Stimulated activated CD4-positive, alpha-beta T cell treated with anti-CD3 and anti-CD28 coated beads, Interleukin-2, amount 100 ng/mL, for 4 hours (primary cell): ENCODE measurements at places on chromosomes 3 and 15.

GRCh38 chr3:13349823-13350222 lies 70.3 kb downstream of the NUP210 start:
- no peak for DNase-seq

DNA sequence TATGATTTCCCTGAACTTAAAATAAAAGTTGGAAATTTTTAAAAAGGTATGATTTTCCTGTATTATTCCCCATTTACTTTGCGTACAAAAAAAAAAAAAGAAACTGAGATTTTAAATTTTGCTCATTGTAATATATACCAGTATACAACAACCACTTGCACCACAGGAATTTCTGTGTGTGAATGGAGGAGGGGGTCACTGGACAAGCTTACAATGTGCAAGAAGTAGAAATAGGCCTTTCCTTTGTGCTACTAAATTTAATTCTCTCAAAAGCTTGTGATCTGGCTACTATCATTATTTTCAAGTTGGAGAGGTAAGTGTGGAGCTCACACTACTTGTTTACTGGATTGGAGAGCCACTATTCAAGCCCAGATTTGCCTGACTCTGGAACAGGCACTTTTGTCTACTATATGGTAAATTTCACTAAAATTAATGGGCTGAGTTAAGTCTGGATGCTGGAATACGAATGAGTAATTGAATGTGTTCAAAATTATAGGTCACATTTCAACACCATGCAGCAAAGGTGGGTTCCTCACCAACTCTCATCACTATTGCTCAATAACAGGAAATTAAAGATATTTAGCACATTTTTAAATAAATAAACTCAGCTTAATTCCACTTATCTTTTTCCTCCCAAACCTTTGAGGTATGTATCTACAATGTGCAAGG lies 148.0 kb upstream of the MBNL1 start:
- no peak for DNase-seq

- no peak for DNase-seq
Observed at GRCh38 chr15:66777054-66777453, 75.0 kb downstream of the SMAD6 start.

GRCh38 chr15:69852482-69852881 lies 245.2 kb downstream of the TLE3 start:
- no peak for DNase-seq

- no peak for DNase-seq
Observed at GRCh38 chr15:99123713-99124451, 19.0 kb downstream of the SYNM start.

DNA sequence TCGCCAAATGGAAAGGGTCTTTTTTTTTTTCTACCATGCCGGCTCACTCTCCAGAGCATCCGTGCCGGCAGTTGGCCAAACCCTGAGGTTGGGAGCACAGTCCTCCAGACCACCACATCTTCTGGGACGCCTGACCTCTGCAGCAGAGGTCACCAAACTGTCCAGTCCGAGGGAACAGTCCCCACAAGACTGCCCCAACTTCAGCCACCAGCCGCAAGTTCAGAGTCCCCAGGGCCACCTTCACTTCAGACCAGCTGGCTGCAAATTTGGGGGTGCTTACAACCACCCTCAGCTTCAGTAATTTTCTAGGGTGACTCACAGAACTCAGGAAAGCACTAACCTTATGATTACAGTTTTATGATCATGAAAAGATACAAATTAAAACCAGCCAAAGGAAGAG lies 28.9 kb downstream of the PLA2G4D start:
- no peak for DNase-seq

DNA sequence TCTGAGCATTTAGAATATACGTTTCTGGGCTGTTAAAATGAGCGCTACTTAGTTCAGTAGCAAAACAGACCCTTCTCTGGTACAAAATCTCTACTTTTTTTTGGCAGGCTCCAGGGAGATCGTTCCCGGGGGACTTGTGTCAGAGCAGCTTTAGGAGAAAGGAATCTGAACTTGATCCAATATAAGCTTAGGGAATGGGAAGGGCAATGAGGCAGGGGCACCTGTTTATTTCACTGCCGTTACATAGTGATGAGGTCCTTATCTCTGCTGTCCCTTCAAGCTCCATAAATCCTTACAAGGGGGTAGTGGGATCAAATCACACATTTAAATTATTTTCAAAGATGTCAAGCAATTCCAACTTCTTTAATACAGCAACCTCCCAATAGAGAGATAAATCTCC lies 128.7 kb upstream of the BNIP2 start:
- DNase-seq, result no peak

DNA sequence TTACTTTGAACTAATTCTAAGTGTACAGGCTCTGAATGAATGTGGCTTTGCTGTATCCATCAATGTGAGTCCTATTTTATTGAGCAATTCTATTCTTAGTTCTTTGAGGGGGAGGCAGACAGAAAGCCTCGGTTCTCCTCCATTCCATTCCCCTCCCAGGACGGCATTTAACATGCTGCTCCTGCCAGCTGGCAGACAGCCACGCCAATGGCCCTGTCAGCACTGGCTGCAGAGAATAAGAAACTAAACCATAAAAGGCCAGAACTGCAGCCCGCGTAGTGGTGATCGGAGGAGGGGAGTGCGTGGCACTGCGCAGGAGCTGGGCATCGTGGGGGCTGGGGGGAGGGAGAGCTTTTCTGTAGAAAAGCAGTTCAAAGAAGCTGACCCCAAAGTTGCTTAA lies 76.0 kb upstream of the HACD2 start:
- no peak for DNase-seq

DNA sequence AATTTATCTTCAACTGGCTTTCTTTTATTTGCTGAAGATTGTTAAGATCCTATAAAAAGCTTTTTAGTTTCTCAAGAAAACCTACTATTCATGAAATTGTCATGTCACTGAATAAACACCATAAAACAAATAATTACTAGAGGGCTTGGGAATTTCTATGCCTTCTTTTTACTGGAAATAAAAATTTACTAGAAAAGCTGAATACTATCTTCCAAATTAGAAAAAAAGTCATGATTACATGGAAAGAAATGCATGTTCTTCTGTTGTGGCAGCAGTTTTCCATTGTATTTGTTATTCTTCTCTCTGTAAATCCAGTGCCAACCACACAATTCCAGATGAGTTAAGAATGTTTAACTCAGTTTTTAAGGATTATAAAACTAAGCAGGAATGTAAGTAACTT lies 153.8 kb downstream of the RAP2B start:
- DNase-seq, result no peak

- DNase-seq, result no peak
Observed at GRCh38 chr3:113216393-113216792, 5.0 kb downstream of the BOC start.

GRCh38 chr3:127628788-127629466 lies at the start of gene PODXL2:
Gene PODXL2 (plus strand): TSS chr3:127629185. CDS start chr3:127629220, 35 bp downstream.
- DNase-seq, result peak; percentile 32

GRCh38 chr3:133532951-133533350 lies 40.5 kb upstream of the CDV3 start:
- DNase-seq, result no peak

- DNase-seq, result no peak
Observed at GRCh38 chr3:152211655-152212054, 57.1 kb upstream of the MBNL1 start.

DNA sequence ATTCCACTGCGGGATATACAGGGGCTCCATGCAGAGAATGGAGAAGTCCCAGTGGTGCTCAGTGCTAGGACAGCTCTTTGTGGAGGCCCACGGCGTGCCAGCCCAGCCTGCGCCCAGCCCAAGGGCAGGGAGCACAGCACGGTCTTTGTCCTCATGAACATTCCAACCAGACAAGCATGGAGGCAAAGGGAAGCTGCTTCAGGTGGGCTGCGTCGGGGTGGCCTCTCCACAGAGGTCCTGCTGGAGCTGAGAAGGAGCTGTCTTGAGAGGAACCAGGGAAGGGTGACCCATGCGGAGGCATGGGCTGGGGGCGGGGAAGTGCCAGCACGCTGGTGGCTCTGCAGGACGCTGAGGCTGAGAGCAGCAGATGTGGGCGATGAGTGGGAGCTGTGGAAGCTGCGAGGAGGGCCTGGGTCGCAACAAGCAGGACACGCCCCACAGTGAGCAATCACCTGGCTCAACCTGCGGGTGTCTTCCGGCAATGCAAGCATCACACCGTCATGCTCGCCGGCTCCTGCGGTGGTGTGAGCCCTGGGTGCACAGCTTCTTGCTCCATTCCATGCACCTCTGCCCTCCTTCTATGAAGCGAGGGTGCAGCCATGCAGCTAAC lies 14.0 kb upstream of the KLF15 start:
- no peak for DNase-seq

DNA sequence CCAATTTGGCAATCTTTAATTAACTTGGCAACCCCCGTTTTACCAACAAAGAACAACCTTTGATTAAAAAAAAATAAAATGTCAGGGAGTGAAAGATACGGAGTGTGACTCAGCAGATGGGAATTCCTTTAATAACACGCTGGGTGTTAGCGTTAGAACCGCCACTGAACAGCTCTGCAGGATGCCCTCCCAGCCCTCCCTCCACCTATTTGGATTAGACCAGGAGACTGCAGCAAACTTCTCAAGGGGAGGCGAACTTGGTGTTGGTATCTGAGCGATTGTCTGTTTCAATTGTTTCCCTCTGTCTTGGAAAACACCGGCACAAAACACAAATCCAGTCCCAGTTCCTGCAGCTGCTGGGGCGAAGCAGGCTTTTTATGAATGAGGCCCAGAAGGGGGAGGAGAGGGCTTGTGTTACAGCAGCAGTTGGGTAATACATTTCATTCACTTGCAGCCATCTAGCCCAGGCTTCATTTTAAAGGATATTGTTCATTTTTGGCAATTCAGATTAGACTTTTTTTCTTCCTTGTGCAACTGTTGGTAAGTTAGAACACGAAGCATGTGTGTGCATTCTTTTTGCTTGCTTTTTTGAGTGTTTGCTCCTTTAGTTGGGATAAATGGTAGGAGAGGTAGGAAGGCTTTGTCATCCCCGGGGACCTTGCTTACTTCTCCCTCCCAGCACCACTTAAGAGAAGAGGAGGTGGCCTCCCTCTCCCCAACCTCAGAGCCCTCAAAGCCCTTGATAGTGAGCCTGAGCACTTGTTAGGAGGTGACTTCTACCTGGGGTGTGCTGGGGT lies 152.3 kb downstream of the IGF1R start:
- DNase-seq, result no peak

DNA sequence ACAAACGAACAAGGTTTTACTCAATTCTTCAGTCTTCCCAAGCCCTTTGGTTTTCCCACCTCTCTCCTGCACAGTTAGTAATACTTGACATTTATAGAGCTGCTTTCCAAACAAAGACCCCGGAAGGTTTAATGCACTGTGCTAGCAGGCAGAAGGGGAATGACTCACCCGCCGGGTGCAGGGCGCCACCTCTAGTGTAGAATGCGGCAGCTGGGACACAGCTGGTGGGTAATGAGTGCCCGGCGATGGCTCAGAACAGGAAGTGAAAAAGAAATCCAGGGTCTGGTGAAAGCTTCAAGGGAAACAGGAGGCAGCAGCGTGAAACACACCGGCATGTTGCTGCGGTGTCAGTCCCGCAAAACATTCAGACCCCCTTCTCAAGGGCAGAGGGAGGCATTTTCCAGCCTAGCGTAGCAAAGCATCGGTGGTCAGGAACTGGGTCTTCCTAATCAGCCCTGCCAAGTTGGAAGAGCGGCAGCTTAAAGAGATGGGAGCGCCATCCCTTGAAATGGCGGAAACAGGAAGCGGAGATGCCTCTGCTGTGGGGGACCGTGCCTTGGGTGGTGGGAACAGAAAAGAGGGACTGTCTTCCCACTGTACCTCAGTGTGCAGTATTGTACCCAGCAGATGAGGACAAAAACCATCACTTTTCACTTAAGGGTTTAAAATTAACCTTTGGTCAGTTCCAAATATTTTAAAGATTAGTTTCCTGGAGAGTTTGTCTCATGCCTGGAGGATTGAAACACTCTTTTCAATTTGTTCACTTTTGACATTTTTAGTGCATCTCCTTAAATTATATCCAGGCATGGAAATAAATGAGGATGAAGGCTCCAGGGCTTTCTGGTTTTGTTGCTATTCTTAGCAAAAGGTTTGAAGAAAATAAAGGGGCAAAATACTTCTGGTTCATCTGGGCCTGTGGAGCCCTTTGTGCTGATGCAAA lies 160.7 kb upstream of the MCTP2 start:
- DNase-seq, result no peak

DNA sequence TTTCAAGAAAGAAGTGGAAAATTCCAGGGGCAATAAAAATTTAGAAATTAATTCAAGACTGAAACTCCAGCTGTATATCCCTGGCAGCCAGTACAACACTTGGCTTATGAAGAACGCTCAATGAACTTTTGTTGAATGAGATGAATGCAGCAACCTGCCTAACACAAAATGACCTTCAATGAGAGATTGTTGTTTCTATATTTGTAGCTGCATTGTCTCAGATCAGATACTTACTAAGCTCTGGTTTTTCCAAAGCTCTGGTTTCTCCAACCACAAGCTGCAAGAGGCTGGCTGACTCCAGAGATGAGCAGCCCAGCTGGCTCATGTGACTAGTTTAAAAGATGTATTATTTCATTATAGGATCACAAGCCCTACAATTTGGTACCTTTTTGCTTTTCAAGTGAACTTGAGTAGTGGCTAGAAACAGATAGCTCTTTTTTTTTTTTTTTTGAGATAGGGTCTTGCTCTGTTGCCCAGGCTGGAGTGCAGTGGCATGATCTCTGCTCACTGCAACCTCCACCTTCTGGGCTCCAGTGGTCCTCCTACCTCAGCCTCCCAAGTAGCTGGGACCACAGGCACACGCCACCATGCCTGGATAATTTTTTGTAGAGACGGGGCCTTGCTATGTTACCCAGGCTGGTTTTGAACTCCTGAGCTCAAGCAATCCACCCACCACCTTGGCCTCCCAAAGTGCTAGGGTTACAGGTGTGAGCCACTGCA lies 57.4 kb downstream of the UMPS start:
- DNase-seq, result no peak

DNA sequence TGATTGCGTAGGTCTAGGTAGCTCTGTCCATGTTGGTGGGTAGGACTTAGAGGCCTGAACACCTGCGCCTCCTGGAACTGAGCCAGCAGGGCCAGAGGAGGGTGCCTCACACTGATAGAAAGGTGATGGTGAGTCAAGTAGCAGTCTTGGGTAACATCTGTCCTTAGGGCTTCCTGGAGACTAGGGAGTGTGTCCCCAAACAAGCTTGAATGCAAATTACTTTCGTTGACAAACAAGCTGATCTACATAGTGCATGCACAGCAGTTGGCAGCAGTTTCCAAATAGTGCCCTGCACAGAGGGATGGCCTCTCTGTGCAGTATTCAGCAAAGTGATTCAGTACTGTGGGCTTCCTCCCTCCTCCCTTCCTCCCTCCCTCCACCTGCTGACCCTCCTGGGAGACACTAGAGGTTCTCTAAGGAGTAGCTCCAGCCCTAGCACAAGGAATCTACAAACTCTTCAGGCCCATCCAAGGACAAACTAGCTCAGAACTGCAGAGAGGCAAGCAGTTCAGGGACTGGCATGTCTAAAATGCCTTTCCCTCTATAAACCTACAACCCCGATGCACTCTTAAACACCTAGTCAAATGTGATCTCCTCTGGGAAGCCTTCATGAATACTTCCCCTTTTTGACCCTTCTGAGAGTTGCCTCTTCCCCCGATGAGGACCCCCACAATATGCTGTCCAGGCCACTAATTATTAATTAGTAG lies 61.0 kb downstream of the TLE3 start:
- no peak for DNase-seq
